ENCODE measurements at places on chromosomes 12 and 14.

DNA sequence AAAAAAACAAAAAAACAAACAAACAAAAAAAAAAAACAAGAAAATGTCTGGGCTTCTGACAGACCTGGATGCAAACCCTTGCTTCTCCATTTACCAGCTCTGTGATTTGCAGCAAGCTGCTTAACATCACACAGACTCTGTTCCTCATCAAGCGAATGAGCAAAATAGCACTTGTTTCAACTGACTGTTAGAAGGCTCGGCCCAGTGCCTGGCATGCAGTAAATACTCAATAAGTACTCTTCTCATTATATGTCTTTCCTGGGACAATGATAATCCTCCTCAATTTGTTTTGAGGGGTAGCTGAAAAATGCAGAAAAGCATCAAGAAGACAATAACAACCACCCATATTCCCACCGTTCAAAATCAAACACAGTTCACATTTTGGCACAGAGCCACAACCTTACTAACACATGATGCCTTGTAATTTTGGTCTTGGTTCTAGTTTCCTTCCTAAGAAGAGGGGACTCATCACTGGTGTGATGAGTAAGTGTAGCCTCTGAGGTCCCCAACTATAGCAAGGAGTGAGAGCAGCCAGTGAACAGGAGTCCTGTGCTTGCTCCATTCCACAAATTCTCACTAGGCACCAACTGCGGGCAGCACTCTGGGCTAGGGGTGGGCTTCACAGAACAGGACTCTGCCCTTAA, 60.4 kb downstream of the TTC7B start:
- no peak for DNase-seq

DNA sequence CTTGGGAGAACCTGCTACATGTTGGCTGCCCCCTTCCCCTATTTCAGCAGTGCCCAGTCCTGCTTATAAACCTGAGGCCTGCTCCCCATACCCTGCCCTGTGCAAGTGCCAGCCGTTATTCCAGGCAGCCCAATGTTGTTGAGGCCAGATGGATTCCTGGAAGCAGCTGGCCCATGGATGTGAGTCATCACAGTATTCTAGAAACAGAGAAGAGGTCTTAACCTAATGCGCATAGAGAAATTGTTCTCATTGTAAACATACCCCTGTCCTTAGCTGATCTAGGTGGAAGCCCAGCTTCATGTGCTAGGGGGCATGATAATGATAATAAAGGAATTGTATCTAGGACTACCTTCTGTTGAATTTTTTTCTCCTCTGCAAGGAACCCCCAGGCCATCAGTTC, 69.7 kb downstream of the TSPAN11 start:
- no peak for DNase-seq

- no peak for DNase-seq
Measured at GRCh38 chr12:28893365-28893764, 255.7 kb upstream of the FAR2 start.

- DNase-seq, result no peak
Measured at GRCh38 chr14:72715850-72716228, 178.1 kb downstream of the DPF3 start.

DNA sequence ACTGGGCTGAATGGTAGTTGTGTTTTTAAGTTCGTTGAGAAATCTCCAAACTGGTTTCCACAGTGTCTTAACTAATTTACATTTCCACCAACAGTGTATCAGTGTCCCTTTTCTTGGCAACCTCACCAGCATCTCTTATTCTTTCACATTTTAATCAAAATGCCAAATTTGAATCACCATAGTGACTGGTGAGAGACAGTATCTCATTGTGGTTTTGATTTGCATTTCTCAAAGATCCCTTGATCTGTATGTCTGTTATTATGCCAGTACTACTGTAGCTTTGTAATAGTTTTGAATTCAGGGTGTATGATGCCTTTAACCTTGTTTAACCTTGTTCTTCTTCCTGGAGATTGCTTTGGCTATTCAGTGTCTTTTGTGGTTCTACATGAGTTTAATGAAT, 2.2 kb upstream of the EIF2S3B start:
- no peak for DNase-seq

- no peak for DNase-seq
Measured at GRCh38 chr12:49622501-49623141, 740 bp upstream of the PRPF40B start.

DNA sequence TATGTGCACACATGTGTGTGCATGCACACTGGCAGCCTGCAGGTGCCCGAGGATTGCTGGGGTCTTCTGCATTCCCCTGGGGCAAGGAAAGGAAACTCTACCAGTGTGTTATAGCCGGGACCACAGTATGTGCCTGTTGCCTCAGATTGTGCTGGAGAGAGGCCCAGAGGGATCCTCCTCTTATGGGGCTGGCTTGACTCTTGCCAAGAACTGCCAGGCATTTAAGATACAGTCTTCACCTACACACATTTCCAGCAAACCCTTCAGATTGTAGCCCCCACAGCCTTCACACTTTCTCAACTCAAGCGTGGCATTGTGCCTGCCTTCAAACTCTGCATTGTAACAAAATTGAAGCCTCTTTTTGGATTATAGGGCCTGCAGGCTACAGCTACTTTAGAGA, 176.7 kb upstream of the DYRK2 start:
- no peak for DNase-seq

DNA sequence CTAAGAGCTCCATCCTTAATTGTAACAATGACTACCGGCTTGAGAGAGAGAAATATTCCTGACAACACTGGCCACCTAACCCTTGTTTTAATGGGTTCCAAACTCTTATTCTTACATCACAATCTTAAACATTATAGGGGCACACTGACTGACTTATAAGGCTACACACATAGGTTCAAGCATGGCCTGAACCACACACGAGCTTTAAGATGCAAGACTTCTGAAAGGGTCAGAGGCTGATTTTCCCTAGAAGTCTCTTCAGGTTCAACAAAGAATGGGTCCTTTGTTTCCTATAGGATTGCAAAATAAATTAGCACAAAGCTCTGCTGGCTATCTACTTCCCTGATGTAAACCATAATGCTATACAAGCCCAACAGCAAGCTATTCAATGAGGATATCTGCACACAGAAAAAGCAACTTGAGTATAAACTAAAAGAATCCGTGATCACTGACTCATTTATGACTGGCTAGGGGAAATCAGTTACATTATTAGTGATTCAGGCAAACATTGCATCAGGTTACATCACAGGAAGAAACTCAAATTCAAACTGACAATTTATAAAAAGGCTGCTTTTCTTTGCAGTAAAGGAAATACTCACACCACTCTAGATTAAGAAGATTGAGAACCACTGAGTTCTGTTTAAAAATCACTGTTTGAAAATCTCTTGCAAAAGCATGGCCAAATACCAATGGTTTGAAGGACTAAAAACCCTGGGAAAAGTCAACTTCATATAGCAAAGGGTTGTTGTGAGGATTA, 8.5 kb downstream of the BTG1 start:
- no peak for DNase-seq

GRCh38 chr14:100594625-100594951, 7.4 kb upstream of the BEGAIN start:
- no peak for DNase-seq

DNA sequence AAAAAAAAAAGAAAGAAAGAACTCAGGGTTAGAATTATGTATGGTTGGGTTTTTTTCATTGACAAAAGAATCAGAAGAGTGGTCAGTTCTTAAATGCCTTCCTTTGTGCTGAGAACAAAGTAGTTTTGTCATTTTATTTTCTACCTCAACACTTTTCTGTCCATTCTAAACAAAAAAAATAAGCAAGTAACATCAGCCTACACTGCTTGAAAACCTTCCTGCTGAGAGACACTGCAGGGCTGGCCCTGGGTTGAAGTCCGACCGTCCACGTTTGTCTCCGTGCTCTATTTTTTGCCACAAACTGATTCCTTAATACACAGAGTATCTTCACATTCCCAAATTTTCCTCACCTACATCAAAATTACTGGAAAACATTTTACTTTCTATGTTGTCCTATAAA, 211.6 kb upstream of the PDZRN4 start:
- DNase-seq, result no peak

DNA sequence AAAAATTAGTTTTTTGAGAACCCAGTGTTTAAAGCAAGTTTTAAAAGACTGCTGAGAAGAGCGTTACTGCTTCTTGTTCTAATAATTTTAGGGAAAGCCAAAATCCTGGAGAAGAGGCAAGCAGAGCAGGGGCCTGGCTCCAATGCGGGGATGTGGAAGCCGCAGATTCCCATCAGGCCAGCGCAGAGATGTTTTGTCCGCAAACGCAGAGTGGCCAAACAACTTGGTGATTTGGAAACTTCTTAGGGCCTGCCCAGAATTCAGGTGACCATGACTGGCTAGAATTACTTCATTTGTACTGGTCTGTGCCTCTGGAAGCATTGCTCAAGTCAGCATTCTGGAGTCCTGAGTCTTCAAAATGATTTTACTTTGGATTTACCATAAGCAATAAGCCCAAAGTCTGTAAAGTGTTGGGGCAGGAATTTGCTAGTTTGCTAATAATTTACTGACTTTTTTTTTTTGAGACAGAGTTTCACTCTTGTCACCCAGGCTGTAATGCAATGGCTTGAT, 208.4 kb downstream of the PPM1H start:
- DNase-seq, result no peak

DNA sequence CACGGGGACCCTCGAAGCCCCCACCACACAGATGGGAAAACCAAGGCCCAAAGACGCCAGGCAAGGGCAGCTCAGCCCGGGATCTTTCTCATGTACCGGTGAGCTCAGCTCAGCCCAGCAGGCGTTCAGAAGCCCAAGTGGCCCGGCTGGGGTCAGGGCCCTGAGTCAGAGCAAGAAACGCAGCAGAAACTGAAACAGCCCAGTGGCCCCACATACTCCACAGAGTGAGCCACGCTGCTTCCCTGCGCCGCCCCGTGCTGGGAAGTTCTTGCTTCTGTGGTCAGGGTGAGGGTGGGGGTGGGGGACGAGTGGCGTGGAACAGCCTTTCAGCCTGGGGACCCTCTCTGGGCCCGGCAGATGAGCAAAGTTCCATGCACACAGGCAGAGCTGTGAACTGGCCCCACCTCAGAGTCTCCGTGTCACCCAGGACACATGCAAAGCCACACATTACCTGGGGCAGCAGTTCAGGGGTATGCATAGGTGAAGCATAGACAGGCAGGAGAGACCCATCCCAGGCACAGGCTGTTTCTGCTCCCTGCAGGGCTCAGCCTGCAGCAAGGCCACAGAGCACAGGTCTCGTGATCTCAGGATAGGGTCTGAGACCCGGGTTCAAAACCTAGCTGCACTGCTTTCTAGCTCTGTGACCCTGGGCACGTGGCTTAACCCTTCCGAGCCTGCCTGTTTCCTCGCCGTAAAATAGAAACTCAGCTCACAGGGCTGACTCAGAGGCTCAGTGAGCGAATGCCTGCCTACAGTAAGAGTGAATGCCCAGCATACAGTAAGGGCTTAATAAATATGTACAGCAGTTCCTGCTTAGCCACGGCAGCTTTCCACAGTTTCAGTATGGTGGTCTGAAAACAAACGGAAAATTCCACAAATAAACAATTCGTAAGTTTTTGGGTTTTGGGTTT, 21.6 kb downstream of the NCOR2 start:
- no peak for DNase-seq

- no peak for DNase-seq
Measured at GRCh38 chr12:5808981-5809380, 136.1 kb downstream of the ANO2 start.

DNA sequence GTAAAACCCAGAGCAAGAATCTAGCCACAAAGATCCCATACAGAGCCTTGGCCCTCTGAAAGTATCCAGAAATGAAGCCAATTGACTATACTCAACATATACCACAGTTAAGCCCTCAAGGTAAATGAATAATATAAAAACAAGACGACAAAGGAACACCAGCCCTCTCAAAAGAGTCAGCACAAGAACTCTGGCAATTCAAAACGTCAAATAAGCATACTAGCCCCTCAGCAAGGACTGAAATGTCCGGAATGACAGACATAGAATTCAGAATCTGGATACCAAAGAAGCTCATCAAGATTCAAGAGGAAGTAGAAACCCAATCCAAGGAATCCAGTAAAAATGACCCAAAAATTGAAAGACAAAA, 49.9 kb downstream of the GTF2A1 start:
- no peak for DNase-seq

DNA sequence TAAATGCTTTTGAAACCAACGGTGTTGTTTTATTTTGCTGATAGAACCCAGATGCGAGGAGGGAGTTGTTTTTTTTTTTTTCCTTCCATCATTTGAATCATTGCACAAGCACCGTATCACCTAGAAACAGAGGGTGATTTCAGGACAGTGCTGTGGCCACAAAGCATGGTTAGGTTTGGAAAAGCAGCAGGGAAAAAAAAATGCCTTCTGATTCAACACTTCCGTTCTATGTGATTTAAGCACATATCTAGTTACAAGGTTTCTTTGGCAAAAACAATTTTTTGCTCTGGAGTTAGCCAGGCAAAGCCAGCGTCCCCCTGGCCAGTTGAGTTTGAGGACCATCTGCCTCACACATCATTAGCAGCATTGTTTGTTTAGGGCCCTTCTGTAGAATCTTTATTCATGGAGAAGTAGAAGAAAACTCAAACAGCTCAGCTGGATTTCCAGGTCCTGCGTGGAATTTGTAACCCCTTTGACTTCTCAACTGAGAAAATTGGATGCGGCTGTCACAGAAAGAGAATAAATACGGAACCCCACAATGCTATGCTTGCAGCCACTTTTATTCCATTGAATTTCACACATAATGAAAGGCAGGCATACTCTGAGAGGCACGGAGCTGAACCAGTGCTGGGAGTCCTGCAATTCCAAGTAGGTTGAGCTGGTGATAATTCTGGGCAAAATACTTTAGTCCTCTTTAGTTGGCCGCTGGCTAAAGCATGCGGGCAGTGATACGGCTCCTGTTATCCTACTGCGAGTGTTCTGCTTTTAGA, 17.0 kb upstream of the WNT5B start:
- no peak for DNase-seq

GRCh38 chr12:31685801-31686200, 26.3 kb downstream of the ETFBKMT start:
- DNase-seq, result no peak

GRCh38 chr14:26281280-26281998, 316.4 kb downstream of the NOVA1 start:
- DNase-seq, result no peak

- no peak for DNase-seq
Measured at GRCh38 chr14:66471584-66471983, 14.6 kb upstream of the CCDC196 start.

DNA sequence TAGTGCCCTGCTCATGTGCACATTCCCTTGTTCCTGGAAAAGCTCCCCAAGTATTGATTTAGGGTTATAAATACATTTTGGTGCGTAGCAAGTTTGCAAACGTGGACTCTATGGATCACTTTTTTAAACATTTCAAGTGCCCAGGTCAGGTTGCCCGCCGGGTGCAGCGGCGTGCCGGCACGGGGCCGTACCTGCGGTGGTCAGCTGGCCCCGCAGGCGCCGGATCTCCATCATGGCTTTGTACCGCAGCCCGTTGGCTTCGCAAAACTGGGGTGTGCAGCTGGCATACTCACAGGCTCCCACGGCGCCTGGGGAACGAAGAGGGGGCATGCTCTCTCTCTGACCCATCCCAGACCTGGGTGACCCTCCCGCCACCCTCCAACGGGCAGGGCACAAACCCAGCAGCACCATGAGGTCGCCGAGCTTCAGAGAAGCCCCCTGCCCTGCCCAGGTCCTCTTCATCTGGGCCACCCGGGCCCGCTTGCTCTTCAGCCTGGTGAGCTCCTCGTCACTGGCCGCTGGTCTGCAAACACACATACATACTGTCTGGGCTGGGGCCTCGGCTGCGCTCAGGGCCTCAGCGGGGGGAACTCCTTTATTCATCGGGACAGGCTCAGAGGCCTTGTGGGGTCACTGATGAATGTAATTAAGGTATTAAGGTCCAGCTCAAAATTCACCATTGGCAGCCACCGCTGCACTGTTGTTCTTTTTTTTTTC, 35.1 kb downstream of the DHX37 start:
- no peak for DNase-seq
